Bronchial smooth muscle cell (primary cell): ENCODE measurements at places on chromosomes 5 and 9. TPM values are rescaled to one million over a fixed set of nuclear protein-coding genes. Genes with fewer than 3 reads are reported as not detected.

Gene RGMB
- total RNA-seq, result 10.0 and 14.7 TPM in 2 replicates

Gene C5orf46
- total RNA-seq, result 0.95 TPM in 1 of 2 replicates, not detected in the other

Gene SPATA31A3
- total RNA-seq, result not detected in 2 replicates

Gene CCDC187
- under 0.01 TPM in 2 replicates for total RNA-seq

Gene GFI1B
- not detected in 2 replicates for total RNA-seq

Gene RASGRF2
- 6.1 and 12.0 TPM in 2 replicates for total RNA-seq
